Stimulated activated CD4-positive, alpha-beta T cell treated with anti-CD3 and anti-CD28 coated beads, Interleukin-4, amount 100 ng/mL, for 24 hours (primary cell): ENCODE measurements at places on chromosomes 2 and 18.

GRCh38 chr18:46013484-46014189 lies 46.5 kb upstream of the EPG5 start:
- no peak for DNase-seq

- no peak for DNase-seq
Observed at GRCh38 chr2:138101718-138102117, 137.4 kb downstream of the HNMT start.

DNA sequence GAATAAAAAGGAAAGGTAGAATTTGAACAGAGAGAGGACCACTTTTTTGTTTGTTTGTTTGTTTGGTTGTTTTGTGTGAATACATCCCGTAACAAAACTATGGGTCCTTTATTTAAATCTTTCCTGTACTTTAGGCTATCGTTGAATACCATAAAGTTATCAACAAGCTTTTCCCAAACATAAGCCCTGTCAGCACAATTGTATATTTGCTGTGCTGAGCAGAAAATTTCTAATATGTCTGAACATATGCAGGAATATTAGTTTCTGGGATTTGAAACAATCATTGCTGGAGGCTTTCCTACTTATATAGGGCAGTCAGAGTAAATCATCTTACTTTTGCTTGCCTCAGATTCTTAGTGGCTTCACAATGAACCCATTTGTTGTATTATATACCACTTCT lies 536.4 kb downstream of the CNTNAP5 start:
- no peak for DNase-seq

- DNase-seq, result no peak
Observed at GRCh38 chr2:8728305-8729015, 46.6 kb downstream of the ID2 start.

GRCh38 chr2:62474176-62474575 lies 31.8 kb downstream of the TMEM17 start:
- DNase-seq, result no peak

GRCh38 chr2:215946586-215946985 lies 66.8 kb downstream of the MREG start:
- no peak for DNase-seq

- DNase-seq, result no peak
Observed at GRCh38 chr2:5391362-5391761, 300.8 kb upstream of the SOX11 start.

DNA sequence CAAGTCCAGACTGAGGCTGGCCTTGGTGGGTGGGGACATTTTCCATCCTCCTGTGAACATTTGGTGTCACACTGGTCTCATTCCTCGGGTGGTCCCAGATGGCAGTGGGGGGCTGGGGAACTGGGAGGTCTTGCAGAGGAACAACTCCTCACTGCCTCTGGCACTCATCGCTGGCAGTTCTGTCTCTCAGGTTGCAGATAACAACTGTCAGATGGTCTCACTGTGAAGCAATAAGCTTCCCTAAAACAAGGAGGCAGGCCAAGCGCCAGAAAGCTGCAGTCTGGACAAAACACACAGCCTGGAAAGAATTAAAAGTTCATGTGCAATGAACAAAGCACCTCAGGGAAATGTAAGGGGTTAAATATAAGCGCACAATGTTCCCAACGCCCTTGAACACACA lies 78.1 kb downstream of the IRS1 start:
- DNase-seq, result no peak

DNA sequence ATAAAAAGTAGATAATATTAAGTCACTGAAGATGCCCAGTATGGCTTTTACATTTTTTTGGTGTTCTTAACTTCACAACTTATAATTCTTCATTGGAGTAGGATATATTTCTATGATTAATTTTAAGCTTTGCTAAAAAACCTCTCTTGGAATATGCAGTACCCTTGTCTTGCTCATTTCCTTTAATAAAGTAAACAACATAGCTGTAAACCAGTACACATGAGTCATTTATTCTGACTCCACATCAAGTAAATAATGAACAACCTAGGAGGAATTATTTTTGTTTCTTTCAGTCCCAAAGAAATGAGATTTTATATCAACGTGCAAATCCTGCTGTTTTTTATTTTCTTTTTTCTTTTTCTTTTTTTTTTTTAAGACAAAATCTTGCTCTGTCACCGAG lies 869.1 kb downstream of the CNTNAP5 start:
- DNase-seq, result no peak

DNA sequence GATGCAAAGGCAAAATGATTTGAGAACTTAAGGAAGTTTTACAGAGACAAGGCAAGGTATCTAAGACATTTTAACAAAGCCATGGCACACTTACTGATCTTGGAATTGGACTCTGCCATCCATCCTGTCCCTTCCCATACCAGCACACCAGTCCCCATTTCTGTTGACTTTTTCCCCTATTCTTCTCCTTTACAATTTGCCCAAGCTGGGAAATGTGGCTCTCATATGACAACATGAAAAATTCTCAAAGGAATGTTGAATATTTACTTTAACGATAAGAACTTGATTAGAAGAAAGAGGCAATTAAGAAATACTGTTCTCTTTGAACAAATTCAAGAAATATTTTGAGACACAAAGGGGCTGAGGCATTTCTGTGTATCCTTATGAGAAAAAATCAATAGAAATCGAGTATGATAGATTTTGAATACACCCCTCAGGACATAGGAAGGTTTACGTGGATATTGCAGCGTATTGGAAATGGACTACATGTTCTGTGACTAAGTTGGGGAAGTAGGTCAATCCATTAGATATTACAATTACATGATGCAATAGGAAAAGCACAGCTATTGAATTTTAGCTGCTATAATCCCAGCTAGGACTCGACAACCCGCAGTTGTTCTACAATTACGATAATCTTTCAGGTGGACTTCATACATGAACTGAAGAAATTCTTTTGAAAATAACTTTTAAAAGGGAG lies 201.6 kb downstream of the TRIB2 start:
- no peak for DNase-seq

DNA sequence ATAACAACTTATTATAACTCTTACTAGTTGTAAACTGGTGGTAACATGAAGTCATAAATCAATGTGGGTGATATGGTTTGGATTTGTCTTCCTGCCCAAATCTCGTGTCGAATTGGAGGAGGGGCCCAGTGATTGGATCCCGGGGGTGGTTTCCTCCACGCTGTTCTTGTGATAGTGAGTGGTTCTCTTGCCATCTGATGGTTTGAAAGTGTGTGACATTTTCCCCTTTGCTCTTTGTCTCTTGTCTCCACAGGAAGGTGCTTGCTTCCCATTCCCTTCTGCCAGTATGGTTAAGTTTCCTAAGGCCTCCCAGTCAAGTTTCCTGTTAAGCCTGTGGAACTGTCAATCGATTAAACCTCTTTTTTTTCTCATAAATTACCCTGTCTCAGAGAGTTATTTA lies 321.6 kb downstream of the DSEL start:
- DNase-seq, result no peak
